ENCODE measurements at places on chromosomes 12 and 14.

DNA sequence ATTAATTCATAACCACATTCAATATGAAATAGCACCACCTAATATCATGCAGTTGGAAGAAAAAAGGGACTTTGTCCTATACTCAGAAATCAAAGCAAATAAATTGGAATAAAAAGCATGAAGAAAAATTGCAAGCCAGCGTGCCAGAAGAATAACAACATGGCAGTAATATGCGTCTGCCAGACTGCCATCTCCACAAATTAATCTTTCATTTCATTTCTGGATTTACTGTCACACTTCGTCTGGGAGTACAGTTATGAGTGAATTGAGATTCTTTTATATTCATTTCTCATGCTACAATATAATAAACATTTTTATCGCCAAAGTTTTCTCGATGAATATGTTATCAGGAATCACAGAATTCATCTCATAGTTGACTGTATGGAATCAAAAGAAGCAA, 1327.7 kb upstream of the SEL1L start:
- no peak for DNase-seq

DNA sequence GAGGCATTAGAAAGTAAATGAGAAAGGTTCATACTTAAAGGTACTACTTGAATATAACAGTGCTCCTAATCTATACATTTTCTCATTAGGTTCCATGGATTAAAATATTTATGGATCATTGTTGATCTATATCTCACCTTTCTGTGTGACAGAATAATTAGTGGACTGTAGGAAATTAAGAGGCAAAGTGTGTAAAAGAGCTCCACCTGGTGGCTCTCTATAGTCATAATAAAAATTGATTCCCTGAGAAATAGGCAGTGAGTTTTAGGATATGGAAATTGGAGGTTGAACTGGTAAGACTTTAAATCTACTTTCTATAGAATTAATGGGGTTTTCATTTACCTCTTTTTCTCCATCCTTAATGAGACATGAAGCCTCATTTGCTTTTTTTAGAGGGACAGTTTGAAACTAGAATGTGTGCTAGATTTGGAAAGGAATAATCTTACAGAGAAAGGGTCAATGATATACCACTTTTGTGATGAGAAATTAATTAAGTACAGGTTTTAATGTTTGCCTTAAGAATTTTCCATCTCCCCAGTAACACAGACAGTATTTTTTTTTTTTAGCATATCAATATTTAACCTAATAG, 11.8 kb upstream of the DERA start:
- no peak for DNase-seq

DNA sequence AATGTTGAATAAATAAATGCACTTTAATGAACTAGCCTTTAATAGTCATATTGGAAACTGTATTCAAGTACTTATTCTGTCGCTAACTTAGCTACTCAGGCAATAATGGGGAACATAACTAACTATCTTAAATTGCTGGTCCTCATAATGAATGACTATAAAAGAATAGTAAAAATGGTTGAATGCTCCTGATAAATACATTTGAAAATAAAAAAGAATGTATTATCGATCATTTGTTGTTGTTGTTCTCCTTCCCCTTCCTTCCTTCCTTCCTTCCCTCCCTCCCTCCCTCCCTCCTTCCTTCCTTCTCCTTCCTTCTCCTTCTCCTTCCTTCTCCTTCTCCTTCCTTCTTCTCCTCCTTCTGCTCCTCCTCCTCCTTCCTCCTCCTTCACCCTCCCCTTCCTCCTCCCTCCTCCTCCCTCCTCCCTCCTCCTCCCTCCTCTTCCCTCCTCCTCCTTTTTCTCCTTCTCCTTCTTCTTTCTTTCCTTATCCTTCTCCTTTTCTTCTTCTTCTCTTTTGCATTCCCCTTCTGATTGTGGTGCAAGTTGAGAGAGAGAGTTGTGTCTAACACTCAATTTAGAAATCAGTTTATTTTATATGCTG, 133.0 kb downstream of the NAV3 start:
- no peak for DNase-seq

DNA sequence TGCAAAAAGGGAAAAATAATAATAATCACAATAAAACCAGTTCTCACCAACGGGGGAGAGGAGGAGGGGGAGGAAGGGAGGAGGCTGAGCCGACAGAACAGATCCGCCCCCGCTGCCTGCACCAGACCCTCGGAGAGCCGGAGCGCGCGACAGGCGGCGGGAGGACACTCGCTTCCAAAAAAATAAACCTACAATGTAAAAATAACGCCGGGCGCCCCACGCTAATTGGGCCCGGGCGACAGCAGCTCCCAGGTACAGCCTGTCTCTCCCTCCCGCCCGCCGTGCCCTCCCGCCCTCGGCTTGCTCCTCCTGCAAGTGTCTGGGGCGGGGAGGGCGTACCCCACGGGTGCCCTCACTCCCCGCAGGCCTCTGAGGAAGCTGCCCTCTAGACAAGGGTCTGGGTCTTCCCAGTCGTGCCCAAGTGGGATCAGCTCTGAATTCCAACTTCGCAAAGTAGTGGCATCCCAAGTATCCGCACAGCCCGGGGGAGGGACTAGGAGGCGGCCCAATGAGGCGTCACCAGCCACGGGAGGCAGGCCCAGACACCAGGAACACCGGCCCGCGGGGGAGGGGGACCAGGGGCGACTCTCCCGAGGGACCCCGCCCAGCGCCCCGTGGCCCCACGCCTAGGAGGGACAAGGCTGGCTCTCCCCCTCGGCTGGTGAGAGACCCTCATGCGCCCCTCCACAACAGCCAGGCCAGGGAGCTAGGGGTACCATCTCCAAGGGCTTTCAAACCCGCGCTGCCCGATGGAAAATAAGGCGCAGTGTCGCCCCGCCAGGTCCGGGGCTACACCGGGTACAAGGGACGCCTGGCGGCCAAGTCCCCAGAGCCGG, 1.0 kb downstream of the NCOR2 start:
- peak; percentile 44 for DNase-seq

- DNase-seq = no peak
Observed at GRCh38 chr12:111158992-111159391, 209.9 kb downstream of the PHETA1 start.

DNA sequence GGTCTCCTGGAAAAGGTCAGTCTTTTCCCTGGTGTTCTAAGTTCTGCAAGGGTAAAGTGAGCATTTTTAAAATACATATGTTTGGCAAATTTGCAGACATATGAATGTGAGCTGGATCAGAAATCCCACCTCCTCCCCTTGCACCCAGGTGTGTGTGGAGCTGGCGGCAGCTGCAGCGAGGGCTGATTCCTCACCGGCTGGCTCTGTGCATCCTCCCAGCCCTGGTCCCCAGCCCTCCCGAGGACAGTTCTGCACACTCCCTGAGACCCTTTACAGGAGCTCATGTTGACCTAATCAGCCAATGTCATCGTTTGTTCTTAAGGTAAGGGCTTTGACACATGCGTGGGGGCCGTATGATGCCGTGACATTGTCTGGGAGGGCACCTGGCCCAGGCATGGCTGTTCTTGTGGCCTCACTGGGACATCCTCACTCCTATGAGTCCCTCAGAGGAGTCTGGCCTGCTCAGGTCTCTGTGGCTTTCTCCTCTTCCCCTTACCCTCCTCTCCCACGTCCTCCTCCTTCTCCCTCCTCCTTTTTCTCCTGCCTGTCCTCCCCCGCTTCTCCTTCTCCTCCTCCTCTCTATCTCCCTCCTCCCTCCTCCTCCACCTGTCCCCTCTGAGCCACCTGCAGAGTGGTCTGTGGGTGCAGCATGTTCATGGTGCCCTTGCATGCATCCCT, 289.2 kb upstream of the SFSWAP start:
- no peak for DNase-seq

- no peak for DNase-seq
Observed at GRCh38 chr14:80468331-80469122, 257.2 kb upstream of the DIO2 start.

DNA sequence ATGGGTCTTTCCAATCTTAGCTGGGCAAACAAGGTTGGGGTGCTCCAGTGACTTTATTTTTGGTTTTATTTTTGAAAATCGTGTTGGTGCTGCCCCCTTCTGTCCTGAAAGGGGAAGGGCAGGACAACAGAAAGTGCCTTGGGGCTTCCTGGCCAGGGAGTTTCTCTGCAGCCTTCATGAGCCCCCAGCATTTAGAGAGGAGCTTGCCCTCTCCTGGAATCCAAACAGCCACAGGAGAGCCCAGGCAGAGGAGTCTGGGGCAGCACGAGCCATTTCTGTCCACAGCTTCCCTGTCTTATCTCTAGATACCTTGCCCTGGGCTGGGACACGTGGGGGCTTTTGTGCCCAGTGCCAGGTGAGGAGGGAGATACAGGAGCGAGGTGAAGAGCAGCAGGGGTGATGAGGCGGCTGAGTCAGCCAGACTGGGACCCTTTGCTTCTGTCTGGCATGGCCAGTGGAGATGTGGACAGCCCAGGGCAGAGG, 4.4 kb upstream of the C1RL start:
- no peak for DNase-seq

- no peak for DNase-seq
Observed at GRCh38 chr12:102195826-102196225, 1.8 kb downstream of the PMCH start.

DNA sequence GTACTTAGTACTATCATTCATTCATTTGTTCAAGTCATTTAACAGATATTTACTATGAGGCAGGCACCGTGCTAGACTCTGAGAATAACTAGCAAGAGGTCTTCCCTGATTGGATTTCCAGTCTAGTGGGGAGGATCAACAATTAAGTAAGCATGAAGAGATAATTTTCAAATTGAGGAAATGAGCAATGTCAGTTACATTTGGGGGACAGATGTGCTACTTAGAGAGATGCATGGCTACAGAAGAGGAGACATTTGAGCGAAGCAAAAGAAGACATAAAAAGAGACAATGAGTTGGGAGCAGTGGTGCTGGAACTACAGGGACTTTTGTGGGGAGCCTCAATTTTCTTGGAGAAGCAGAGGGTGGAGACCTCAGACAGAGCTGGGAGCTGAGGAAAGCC, 7.7 kb downstream of the KCNA5 start:
- no peak for DNase-seq

DNA sequence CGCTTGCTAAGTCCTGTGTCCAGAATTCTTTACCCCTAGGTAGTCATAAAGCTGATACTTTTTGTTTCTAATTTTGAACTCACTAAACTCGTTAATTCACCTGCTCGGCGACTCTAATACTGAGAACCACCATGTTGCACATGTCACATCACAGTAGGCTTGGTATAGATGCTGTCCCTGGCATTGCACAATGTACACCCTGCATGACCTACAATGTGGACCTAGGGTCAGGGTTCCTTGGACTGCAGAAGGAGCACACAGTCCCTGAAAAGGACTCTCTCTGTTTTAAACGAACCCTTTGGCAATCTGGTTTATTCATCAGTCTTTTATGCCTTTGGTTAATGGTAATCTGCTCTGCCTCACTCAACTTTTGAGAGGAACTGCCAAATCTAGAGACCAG, 272.4 kb downstream of the FOXN3 start:
- no peak for DNase-seq

DNA sequence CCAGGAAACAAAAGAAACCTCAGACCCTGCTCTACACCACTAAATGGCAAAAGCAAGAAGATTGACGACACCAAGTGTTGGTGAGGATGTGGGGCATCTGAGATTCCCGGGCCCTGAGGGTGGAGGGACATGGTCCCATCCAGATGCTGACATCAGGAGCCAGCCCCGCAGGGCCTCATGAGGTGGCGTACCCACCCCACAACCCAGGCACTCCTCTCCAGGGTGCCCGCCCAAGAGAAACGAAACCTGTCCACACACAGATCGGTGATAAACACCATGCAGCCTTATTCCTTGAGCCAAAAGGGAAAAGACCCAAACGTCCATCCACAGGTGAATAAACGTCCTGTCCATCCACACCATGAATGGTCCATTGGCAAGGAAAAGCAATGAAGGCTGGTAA, 54.8 kb upstream of the C14orf180 start:
- DNase-seq = no peak

- peak; percentile 77 for DNase-seq
Observed at GRCh38 chr14:105065280-105066228, at the start of gene GPR132. Gene GPR132, minus strand, starts transcription at chr14:105065430. Its CDS starts 10,010 bp downstream, at chr14:105055420.

GRCh38 chr12:332581-333205, 56.4 kb downstream of the KDM5A start:
- DNase-seq = no peak

DNA sequence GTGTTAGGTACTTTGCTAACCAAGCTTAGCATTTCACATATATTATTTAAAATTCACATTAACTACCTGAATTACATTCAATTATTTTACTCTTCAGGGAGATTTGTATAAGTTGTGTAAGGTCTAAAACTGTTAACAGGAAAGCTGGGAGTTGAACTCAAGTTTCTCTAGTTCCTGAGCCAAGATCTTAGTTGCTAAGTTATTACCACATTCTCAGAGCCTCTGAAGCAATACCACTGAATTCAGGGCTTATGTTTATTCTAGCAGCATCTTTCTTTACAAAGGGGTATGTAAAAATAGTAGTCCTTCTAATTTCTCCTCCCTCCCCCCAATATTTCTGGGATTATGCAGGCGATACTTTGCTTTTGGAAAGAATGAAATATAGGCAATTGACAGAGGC, 786.8 kb downstream of the DIO2 start:
- DNase-seq = no peak

DNA sequence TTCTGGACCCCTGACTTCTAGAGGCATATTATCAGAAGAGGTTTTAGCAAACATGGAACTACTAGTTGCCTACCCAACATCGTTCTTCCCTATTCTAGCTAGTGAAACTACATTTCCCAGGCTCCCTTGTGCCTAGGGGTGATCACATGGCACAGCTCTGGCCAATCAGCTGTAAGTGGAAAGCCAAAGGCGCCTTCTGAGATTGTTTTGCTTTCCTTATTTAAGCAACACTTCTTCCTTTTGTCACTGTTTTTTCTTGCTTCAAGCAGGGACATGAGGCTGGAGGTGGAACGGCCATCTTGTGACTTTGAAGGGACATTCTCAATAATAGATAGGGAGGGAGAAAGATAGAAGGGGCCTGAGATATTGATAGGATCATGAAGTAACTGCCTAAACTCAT, 136.7 kb downstream of the ZNF664 start:
- no peak for DNase-seq

DNA sequence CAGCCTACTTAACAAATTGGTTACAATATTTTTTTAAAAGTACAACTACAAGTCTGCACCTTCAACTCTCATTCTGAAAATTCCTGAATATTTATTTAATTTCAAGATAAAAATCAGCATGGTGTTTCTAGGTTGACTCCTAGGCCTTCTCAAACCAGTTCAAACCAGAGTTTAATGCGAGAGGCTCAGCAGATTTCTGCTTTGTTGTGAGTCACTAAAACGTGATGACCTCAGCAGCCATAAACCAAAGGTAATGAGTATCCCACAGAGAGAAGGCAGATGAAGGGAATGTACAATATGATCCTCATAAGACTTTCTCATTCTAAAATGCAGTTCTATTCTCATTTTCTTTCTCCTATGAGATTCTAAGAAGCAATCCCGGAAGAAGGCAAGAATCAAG, 1.5 kb downstream of the PRDM4 start:
- peak; percentile 13 for DNase-seq
